Neural crest cell (in vitro differentiated cells): ENCODE measurements at places on chromosomes 2 and 18. TPM values are rescaled to one million over a fixed set of nuclear protein-coding genes. Genes with fewer than 3 reads are reported as not detected.

GRCh38 chr2:28349546-28350165, 43.0 kb upstream of the FOSL2 start:
- H3K27ac ChIP-seq: no peak overlapping the region
- no peaks in the 10 kb centered on the region for H3K4me1 ChIP-seq
- no peaks in the 10 kb centered on the region for H3K27me3 ChIP-seq
- no peaks in the 10 kb centered on the region for H3K36me3 ChIP-seq
- DNase-seq: no peak
- no peak overlapping the region for H3K4me3 ChIP-seq

DNA sequence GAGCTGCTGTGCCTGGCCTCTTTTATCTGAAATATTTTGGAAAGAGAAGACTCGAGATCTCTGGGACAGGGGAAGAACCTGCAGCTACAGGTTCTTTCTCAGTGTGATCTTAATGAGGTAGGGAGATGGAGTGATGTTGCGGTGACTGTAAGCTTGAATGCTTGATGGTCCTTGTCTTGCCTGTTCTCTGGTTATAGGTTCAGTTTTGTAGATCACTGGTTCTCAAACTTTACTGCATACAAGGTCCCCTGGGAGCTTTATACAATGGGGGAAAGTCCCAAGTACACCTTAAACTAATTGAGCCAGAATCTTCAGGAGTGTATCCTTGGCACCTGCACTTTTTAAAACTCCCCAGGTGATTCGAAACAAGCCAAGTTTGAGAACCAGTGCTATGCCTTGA, 136.7 kb upstream of the CXCR4 start:
- no peak overlapping the region for H3K4me3 ChIP-seq
- H3K4me1 ChIP-seq: peaks cover 6% of the 10 kb centered on the region
- no peaks in the 10 kb centered on the region for H3K27me3 ChIP-seq

- H3K4me3 ChIP-seq: peak overlapping the region; percentile 80
- H3K36me3 ChIP-seq: no peaks in the 10 kb centered on the region
- no peak for DNase-seq
- no peak overlapping the region for H3K27ac ChIP-seq
- H3K4me1 ChIP-seq: peaks cover 16% of the 10 kb centered on the region
These were observed 7.6 kb upstream of the ONECUT2 start for GRCh38 chr18:57427429-57428201.

- DNase-seq: no peak
- H3K4me3 ChIP-seq: no peak overlapping the region
- no peak overlapping the region for H3K27ac ChIP-seq
- no peaks in the 10 kb centered on the region for H3K36me3 ChIP-seq
These were observed 767.0 kb downstream of the PLCL1 start for GRCh38 chr2:198571393-198571792.

DNA sequence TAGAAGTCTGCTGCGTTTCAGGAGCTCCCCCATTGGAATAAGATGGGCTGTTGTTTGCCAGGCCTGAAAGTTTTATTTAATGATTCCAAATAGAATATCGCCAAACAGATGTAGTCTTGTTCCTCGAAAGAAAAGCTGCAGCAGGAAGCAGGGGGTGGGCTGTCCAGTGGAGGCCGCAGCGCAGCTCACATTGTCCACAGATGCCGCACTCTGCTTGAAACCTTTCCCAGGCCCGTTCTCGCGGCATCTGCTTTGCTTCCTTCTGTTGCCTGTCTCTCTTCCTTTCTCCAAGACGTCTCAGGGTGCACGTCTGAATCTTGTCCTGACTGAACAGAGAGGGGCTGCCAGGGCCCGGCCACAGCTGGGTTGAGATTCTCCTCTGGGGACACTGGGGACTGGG, 12.4 kb upstream of the IGFBP2 start:
- peak overlapping the region; percentile 72 for H3K27ac ChIP-seq
- DNase-seq: peak; percentile 18
- peaks cover 41% of the 10 kb centered on the region for H3K4me1 ChIP-seq
- H3K27me3 ChIP-seq: no peaks in the 10 kb centered on the region
- no peaks in the 10 kb centered on the region for H3K36me3 ChIP-seq
- peak overlapping the region; percentile 11 for H3K4me3 ChIP-seq

FAM98A gene
- 41.7 and 51.5 TPM in 2 replicates for total RNA-seq

GATA6 gene
- not detected in 2 replicates for total RNA-seq
